ENCODE measurements at places on chromosomes 1 and 21.

- DNase-seq = no peak
These were observed 126.3 kb downstream of the PLPP3 start for GRCh38 chr1:56453016-56453415.

GRCh38 chr1:229410692-229411433 is 23.0 kb downstream of the ACTA1 start:
- peak; percentile 84 for DNase-seq

DNA sequence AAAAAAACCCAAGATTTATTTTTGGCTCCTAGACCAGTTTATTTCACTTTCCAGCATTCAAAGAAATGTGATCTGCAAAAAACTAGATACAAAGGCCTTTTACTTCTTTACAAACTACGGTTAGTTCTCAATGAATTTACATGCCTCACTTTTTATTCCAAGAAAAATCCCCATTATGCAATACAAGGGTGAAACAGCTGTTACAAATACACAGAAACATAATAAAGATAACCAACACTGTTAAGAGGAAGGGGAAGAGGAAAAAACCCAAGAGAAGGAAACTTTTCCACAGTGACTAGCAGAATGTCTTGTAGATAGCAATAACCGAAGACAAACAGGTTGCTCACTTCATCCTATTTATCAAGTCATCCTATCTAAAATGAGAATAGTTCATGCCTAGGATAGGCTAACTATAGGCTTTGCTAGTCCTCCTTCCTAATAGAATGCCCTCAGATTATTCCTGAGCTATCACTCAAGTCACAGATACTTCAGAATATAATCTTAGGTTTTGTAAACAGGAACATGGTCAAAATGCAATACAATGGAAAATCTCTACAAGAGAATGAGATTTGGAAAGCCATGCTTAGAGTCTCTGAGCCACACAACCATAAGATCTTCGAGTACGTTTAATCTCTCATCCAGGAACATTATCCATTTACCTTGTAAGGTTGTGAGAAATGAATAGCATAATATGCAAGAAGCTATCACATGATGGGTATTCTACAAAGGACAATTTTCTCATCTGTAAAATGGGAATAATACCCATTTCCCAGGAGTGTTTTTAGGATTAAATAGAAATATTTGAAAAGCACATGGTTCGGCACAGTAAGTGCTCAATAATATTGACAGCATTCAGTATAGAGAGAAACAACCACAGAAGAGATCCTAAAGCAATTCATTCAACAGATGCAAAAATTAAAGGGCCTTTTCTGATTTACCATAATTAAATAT is 5.4 kb downstream of the PNRC2 start:
- DNase-seq = no peak

GRCh38 chr1:36924282-36924811 is 110.0 kb downstream of the GRIK3 start:
- no peak for DNase-seq

DNA sequence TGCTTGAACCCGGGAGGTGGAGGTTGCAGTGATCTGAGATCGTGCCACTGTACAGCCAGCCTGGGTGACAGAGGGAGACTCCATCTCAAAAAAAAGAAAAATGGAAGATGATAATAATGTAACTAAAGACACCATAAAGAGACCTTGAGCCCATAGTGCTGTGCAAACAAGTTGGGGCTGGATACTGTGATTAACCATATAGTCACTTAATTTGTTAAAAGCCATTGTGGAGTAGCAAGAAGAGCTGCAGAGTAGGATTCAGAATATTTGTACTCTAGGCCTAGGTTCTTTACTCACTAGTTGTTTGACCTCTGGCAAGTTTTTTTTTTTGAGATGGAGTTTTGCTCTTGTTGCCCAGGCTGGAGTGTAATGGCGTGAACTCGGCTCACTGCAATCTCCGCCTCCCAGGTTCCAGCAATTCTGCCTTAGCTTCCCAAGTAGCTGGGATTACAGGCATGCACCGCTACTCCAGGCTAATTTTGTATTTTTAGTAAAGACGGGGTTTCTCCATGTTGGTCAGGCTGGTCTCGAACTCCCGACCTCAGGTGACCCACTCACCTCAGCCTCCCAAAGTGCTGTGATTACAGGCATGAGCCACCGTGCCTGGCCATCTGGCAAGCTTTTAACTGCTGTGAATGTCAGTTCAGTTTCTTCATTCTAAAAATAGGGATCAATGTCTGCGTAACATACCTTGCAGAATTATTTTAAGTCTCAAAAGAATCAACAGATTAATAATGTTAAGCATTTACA is 12.8 kb downstream of the CAP1 start:
- no peak for DNase-seq

DNA sequence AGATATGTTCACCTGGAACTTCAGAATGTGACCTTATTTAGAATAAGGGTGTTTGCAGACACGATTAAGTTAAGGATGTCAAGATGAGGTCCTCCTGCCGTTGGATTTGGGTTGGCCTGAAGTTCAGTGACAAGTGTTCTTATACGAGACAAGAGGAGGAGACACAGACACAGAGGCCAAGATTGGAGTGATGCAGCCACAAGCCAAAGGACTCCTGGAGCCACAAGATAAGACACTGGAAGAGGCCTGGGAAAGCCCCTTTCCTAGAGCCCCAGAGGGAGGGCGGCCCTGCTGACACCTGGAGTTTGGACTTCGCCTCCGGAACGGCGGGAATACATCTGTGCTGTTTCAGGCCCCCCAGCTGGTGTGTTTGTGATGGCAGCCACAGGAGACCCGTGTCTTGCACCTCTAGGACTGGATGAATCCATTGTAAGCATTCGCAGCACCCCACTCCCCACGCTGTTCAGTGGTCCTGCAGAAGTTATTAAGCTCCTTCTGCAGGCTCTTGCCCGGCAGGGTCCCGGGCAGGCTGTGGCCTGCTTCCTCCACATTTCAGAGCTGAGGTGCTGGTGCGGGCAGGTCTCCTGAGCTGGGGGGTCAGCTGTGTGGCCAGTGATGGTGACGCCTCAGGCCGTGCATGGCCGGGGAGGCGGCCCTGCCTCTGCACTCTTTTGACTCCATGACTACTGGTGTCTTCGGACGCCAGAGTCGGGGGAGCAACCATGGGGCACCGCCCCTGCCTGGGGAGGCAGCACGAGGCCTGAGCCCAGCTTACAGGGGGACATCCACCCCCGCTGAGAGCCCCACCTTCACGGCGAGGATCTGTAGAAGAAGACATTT is 34.6 kb downstream of the UMODL1 start:
- no peak for DNase-seq

DNA sequence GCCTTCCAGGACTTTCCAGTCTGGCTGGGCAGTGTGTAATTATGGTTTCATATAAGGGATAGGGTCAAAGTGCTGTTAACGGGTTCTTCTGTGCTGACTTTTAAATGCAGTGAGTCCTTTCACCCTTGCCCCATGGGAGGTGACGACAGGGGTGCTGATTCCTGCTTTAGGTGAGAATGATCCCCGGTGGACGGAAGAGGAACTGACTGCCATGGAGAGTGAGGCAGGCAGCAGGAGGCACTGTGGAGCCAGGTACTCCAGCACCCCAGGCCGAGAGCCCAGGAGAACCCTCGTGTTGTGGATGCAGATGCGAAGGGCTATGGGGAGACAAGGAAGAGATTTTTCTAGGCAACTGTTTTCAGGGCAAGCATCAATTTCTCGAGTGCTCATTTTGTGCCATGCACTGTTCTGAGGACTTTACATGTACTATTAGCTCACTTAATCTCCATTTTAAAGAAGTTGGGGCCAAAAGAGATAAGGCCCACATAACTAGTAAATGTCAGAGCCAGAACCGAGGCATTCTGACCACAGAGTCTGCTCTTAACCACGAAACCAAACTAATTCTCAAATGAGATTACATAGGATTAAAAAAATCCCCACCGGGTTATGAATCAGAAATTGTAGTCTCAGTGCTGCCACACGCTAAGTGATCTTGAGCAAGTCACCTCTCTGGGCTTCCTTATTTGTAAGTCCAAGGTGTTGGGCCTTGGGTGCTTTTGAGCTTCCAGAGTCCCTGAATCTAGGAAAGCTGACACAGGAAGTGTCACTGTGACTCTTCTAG is 28.2 kb downstream of the STPG1 start:
- no peak for DNase-seq

GRCh38 chr1:12505639-12506280 is 112.2 kb downstream of the DHRS3 start:
- DNase-seq = no peak

DNA sequence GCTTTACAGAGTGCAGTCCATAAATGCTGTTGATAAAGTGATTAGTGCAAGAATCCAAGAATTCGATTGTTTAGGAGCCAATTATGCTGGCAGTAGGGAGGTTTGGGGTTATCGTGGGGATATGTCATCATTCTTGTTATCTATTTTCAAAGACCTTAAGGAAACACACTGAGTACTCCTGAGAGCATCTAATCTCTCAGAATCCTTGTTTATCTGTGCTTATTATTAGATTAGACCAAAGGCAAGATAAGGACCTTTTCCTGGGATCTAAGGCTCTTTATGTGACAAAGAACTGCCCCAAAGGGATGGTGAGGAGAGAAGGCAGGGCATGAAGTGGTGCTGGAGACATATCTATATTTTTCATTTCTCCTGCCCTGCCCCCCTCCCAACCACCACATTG is 139.1 kb downstream of the TSEN15 start:
- DNase-seq = no peak

GRCh38 chr1:145898756-145899155 is 11.1 kb downstream of the ITGA10 start:
- no peak for DNase-seq

- DNase-seq = no peak
These were observed 37.7 kb downstream of the IFI44 start for GRCh38 chr1:78687315-78687714.

- DNase-seq = no peak
These were observed 1.8 kb upstream of the TMEM52 start for GRCh38 chr1:1920608-1921458.

DNA sequence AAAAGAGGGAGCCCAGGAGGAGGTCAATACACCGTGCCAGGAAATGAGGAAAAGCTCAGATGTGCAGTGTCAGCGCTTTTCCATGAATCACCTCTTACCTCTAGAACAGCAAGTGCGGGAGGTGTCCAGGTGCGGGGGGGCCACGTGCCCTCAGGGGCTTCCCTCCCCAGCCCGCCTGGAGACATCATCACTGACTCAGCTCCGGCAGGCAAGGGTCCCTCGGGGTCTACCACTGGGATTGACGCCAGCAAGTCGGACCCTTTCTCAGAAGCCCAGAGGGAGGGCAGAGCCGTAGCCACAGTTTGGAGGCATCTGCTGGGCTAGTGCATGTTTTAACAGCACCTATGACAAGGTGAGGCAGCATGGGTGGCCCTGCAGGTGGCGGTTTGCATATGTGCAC is 67.4 kb upstream of the TRAPPC10 start:
- no peak for DNase-seq

GRCh38 chr1:228198977-228199590 is 8.8 kb upstream of the OBSCN start:
- no peak for DNase-seq

GRCh38 chr1:68984289-68984688 is 487.4 kb upstream of the DEPDC1 start:
- DNase-seq = no peak

DNA sequence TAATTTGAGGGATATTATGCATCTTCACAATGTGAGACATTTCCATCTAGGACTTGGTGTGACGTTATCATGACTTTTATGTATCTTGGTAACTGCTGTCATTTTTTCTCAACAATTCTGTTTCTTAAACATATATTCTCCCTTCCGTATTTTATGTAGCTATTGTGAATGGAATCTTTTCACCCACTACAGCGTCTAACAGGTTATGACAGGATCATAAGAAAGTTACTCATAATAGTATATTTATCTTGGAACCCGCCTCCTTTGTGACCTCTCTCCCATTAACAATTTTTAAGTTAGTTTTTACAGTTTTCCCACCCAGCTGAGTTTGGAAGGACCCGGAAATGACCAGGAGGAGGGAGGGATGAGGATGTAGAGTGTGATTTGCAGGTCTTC is 6.8 kb upstream of the DMRTA2 start:
- no peak for DNase-seq
